ENCODE measurements at places on chromosomes 12 and 14.

DNA sequence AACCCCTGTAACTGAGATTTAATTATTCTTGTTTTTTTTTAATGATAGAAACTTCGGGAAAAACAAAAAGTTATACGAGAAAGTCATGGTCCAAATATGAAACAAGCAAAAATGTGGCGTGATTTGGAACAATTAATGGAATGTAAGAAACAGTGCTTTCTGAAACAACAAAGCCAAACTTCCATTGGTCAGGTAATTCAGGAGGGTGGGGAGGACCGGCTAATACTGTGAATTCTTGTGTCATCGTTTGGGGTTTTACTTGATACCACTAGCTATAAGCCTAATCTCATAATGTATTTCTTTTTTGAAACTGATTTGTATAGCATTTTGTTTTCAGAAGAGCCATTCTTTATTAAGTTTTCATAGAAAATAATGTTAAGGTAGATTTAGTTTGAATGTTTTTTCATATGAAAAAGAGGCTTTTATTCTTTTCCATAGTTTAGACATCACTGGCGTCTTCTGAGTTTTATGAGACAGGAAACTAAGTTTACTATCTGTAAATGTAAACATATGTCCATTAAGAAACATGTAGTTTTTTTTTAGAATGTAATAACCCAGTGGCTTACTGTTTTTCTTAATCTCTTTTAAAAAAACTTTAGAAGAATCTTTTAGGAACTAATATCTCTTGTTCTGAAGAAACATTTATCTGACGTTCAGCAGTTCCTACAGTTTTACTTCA, 62.9 kb upstream of the ATP2A2 start:
- no peak for DNase-seq

- DNase-seq: no peak
These were observed at the start of gene MGP for GRCh38 chr12:14885718-14886221. Gene MGP, minus strand, starts transcription at chr12:14885854. Its CDS starts 63 bp downstream, at chr12:14885791.

- no peak for DNase-seq
These were observed 164.4 kb upstream of the LRIG3 start for GRCh38 chr12:59084511-59085375.

DNA sequence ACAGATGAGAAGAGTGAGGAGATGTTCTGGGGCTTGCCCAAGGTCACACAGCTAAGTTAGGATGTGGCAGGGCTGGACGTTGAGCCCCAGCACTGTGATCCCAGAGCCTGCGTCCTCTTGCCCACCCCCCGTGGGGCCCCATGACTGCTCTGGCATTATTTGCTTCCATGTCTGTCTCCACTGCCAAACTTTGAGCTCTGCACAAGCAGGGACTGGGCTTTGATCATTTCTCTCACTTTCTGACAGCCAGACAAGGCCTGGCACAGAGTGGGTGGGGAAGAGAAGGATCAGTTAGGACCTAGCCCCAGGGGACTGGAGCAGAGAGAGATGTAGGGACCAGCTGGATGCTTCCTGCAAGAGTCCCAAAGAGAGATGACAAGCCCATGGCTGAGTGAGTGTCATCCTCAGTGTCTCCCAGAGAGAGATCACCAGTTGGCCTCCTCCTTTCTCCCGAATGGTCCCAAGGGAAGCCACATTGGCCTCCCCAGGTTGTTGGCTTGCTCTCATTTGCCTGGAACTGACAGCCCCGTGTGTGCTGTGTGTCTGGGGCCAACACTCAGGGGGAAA, 126.7 kb upstream of the PWP1 start:
- no peak for DNase-seq

DNA sequence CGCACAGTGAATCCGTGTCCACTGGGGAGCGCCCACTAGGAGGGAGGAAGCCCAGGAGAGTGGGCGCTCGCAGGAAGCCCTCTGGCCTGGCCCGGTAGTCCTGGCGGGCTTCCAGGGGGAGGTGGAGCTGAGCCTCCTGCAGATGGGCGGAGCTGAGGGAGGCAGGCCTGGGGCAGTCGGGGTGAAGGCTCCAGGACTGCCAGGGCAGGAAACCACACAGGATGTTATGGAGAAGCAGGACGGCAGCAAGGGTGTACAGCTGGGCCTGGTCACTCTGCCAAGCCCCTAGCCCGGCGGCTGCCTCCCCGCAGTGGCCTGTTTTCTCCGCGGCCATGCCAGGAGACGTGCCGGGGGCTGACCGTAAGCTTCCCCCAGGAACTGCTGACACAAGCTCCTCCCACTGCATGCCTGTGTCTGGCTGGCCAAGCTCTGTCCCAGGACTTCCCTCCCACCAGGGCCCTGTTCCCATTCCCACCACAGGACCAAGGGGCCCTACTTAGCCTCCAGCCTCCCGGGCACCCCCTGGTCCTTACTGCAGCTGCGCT, 143.4 kb upstream of the C14orf180 start:
- no peak for DNase-seq

GRCh38 chr12:11513288-11513687, 117.9 kb upstream of the PRB2 start:
- no peak for DNase-seq

- no peak for DNase-seq
These were observed 868 bp downstream of the COX8C start for GRCh38 chr14:93347850-93348249.

DNA sequence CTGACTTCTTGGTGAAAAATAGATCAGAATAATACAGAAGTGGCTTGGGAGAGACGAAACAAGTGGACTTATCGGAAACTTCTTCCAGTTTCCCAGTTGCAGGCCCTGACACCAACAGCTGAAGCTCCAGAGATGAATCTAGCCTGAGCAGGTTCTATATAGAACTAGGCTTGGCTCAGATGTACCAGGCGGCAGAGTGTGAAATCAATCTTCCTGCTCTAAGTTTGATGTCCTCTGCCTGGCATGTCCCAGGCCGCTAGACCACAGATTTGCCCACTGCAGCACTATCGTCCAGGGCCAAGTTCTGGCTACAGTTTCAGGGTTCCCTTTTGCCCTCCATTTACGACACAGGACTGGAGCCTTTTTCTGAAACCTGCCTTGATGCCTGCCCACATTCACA, 91.3 kb upstream of the PLEKHA5 start:
- no peak for DNase-seq

- no peak for DNase-seq
These were observed 33.3 kb upstream of the ACTN1 start for GRCh38 chr14:69012256-69012953.

DNA sequence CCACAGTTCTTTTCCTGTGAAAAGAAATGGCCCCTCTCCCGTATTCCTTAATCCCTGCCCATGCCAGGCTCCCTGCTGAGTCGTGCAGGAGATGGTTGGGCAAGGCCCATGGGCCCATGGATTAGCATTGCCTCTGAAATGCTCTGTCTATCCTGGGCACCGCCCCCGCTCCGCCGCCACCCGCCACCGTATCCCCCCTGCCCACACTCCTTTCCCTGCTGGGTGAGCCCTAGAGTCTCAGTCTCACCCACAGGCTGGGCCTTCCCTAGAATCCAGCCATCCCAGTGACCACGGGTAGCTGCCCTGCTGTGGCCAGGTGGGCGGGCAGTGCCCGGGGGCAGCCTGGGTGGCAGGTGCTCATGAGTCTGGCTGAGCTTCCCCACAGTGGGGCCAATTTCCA, 50.6 kb downstream of the TSPAN11 start:
- no peak for DNase-seq

- no peak for DNase-seq
These were observed 971.7 kb downstream of the FLRT2 start for GRCh38 chr14:86501611-86502010.

DNA sequence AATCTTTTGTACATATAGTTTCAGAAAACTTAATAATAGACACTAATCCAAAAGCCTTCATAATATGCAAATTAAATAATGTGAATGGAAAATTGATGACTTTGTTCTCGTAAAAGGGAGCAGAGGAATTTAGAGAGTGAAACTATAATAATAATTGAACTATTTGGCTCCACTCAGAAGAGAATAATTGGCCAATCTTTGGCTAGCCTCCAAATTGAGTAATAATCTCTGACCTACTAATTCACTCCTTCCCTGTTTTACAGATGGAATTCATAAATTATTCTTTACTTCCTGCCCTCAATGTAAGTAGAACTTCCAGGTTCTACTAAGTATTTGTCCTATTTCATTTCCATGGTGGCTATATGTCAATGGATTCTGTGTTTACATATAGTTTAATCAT, 15.8 kb downstream of the TRIM9 start:
- no peak for DNase-seq

GRCh38 chr14:95677179-95677835, 8.9 kb upstream of the TCL1B start:
- DNase-seq: no peak

DNA sequence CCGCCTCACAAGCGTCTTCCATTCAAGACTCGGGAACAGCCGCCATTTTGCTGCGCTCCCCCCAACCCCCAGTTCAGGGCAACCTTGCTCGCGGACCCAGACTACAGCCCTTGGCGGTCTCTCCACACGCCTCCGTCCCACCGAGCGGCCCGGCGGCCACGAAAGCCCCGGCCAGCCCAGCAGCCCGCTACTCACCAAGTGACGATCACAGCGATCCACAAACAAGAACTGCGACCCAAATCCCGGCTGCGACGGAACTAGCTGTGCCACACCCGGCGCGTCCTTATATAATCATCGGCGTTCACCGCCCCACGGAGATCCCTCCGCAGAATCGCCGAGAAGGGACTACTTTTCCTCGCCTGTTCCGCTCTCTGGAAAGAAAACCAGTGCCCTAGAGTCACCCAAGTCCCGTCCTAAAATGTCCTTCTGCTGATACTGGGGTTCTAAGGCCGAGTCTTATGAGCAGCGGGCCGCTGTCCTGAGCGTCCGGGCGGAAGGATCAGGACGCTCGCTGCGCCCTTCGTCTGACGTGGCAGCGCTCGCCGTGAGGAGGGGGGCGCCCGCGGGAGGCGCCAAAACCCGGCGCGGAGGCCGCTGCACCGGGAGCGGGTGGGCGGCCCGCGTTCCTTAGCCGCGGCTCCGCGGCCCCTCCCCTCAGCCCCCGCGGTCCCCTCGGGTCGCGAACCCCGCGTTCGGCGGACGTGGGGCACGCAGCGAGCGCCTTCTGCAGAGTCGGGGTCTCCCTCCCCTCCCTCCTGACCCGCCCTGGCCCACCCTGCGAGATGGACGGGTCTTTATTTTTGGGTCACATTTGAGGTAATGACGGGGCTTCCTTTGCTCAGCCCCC, at the start of gene UBC:
Gene UBC (minus strand): TSS at position 259 of the 847 bp plus-strand sequence. CDS start 879 bp downstream, outside the sequence.
- no peak for DNase-seq

GRCh38 chr12:99984271-99985128, at the start of gene ANKS1B:
Gene ANKS1B, minus strand, starts transcription at chr12:99984936. Its CDS starts 699 bp downstream, at chr12:99984237.
- no peak for DNase-seq

- DNase-seq: no peak
These were observed 339.5 kb downstream of the PDZRN4 start for GRCh38 chr12:41527534-41528116.

DNA sequence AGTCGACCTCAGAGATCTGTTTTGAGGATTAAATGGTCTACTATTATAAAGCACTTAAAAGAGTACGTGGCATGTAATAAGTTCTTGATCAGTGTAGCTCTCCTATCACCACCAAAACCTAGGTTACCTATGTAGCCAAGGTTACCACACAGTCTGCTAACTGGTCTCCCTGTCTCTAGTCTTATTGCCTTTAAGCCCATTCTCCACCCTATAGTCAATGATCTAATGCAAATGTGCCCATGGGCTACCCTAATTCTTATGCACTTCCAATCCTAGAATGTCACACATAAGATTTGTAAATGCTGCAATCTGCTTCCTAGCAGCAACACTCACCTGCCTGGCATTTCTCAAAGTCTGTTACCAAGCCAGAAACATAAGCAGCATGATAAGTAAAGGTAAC, 44.9 kb downstream of the C2CD5 start:
- no peak for DNase-seq

DNA sequence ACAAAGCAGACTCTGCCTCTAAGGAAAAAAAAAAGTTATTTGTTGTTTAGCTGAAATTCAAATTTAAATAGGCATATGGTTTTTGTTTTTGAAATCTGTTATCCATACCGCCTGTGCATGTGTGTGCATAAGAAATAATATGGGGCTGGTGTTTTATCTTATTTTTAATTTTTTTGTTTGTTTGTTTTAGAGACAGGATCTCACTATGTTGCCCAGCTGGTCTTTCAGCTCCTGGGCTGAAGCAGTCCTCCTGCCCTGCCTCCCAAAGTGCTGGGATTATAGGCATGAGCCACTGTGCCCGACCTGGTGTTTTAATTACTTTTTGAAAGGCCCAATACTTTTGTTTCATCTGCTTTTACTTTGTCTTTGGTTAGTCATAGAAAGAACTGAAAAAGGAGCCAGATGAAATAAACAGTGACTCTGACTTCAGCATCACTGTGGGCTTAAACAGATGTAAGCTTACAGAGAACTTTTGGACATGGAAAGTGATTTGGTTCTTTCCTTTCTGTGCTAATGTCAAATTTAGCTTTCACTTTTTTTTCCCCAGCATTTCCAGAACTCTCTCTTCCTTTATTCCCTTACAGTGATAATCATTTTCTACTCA, 37.2 kb downstream of the SUPT16H start:
- no peak for DNase-seq

GRCh38 chr12:67331828-67332227, 62.7 kb downstream of the CAND1 start:
- no peak for DNase-seq

DNA sequence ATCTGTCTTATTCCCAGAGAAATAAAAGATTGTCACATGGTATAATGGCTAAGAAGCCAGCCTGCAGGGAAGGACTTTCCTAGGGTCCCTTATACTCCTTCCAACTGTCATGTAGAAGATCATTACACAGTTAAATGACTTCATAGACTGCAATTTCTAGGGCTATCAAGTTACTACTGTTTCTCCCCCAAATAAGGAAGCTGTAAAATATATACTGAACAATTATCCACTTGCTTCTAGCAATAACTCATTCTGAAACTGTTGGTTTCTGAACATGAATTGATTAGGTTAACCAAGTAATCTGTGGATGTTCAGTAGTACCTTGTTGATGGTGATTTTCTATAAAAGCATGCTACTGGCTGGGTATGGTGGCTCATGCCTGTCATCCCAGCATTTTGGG, 44.6 kb downstream of the A2ML1 start:
- no peak for DNase-seq

DNA sequence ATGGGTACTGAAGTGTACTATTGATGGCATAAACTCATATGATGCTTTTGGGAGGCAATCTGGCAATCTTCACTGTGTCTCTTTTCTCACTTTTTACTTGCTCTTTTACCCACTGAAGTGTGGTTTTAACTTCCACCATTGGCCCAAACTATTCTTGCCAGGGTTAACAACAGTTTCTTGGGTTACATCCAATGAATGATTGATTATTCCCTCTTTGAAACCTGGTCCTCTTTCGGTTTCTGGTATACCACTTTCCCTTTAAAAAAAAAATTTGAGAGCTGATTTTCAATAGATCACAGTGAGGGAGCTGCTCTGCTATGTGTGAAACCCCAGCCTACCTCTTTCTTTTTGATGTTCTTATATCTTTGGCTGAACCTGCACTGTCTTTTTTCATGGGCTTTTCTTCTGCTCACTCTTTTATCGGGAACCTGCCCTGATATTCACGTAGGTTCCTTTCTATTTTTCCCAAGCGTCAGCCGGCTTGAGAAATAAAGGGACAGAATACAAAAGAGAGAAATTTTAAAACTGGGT, 56.1 kb upstream of the OR4E1 start:
- DNase-seq: no peak

All from NCI-H2081 treated with DMSO at 0.1 percent for 48 hours (cell line).